GOT3 (cell line): ENCODE measurements at places on chromosomes 1 and 21.

DNA sequence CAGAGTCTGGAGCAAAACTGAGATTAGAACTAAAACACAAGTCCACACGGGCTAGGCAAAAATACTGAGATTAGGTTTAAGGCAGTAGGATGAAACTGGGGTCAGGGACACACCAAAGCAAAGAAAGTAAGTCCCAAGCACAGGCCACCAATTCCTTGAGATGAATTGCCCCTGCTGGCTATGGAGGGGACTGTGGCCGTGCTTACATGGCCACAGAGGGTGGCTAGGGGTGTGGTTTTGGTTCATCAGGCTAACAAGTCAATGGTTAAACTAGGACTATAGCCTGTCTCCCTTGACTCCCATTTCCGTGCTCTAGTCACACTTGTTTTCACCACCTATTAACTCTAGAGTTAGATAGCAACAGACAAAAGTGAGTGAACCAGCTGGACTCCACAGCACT is 394.8 kb downstream of the PBX1 start:
- DNase-seq = no peak

DNA sequence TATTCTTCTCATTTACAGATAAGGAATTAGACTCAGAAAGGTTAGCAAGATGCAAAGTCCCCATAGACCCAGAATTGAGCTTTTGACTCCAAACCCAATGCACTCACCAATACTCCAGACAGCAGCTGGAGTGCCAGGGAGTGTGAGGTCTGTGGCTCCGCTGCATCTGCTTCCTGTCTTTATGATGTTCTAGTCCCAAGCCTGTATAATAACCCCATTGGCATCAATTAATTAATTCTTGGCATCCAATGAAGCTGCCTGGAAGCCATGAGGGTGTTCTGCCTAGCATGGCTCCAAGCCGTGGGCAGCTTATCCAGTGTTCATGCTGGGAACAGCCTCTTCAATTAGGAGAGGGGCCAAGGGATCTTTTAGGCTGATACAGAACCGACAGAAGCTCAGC is 188.7 kb downstream of the GIPC2 start:
- no peak for DNase-seq

GRCh38 chr1:101959456-101959855 is 37.3 kb downstream of the OLFM3 start:
- DNase-seq = no peak

DNA sequence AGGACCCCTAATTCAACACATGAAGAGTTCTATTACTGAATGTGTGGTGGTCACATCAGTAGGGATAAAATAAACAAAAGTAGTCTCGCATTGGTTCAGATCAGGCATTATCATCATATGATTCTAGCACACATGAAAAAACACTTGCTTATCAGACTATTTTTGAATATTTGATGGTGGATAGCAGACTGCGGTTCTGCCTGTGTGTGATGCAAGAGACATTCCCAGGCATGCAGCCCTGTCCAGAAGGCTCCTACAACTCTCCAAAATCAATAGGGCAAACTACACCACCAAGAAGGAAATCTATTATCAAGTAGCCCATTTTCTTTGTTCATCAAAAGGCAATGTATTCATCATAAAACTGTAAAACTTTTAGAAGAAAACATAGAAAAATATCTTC is 304.7 kb downstream of the DUSP10 start:
- no peak for DNase-seq

GRCh38 chr1:8782001-8782620 is 35.3 kb downstream of the RERE start:
- DNase-seq = no peak

- no peak for DNase-seq
These were observed 108.1 kb downstream of the C1orf21 start for GRCh38 chr1:184494929-184495328.

DNA sequence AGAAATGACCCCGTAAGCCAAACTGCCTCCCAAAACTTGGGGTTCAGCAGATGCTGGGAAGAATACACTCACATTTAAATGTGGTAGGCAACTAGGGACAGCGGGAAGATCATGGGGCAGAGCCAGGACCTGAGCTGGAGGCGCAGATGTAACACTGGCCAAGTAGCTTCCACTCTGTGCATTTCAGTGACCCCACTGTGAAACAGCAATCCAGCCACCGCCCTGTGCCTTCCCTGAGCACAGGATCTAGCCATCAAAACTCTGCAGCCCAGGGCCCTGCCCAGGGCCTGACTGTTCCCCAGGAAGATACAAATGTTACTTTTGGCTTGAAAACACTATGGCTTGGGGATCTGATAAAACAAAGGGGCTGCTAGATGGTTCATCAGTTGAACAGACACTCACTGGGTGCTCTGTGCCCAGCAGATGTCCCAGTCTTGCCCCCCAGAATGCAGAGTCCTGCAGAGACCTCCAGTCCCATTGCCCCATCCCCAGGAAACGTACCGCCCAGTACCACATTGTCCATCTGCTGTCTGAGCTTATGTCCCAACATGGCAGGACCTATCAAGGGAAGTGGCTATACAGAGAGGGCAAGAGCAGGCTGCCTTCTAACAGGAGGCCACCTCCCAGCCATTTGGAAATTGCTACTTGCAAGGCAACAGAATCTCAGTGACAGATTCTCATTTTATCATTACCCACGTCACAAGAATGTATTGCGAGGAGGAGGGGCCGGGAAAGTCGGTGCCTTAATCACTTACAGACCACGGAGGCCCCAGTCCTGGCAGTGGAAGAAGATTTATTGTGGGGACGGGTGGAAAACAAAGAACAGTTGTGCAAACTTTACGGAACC is 124.0 kb downstream of the DMRTB1 start:
- DNase-seq = no peak

DNA sequence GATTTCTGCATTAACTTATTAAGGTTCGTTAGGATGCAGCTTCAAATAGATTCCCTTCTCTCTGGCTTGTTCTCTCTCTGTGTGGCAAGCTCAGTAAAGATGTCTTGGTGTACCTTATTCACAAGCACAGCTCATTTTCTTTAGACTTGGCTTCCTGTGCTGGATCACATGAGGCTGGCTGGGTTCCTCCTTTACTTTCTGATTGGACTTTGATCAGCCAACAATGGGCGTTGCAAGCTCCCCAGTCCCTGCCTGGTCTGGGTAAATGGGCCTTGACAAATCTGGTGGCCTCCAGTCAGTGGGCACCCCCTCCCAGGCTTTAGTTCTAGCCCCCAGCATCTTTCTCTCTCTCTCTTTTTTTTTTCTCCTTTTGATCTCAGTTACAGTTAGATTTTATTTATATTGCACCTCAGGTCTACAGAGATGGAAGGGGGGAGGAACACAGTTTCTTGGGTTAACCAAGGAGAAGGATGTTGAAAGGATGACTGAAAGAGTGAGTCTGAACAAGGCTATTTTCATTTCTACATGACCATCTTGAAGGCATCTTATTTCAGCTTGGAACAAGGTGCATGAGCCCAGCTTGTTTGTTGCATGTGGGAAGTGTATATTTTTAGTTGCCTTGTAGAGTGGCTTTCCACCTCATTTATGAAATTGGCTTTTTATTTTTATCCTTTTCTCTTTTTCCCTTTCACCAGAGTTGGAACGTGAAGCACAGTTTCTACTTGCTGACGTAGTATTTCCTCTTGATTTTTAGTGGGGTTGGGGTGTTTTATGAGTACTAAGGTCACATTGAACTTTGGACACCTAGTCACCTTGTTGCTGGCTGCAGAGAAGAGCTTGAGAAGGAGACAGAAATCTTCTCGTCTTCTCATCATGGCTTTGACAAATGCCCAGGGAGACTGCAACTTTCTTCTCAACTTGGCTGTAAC is 77.1 kb downstream of the PBX1 start:
- DNase-seq = no peak

DNA sequence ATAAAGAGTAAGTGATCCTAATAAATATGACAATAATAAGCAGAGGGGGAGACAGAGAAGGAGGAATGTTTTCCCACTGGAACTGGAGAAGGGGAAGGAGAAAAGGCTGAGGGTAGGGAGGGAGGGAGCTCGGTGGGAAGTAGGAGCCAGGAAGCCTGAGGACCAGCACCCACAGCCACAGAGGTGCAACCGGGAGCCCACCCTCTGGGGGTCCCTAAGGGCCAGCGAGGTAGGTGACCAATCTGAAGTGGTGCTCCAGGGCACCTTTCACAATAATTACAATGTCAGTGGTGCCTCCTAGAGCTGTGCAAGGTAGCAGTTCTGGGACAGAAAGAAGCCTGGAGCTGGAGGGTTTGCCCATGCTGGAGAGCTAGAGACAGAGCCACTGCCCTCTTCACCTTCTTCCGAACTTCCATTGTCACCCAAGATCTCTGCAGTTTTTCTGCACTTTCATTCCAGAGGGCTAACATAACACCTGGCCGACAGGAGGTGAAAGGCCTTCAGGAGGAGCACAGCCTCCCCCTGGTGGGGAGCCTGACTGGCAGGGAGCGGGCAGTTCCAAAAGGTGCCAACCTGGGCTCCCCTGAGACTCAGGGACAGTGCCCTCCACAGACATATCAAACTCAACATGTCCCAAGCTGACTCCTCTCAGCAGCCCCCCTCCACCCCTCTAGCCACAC is 4.1 kb upstream of the AHCYL1 start:
- DNase-seq = no peak

GRCh38 chr1:5941671-5942070 is 50.6 kb downstream of the NPHP4 start:
- no peak for DNase-seq
